Activated CD4-positive, alpha-beta memory T cell treated with anti-CD3 and anti-CD28 coated beads for 36 hours (primary cell): ENCODE measurements at places on chromosomes 1 and 21. TPM values are rescaled to one million over a fixed set of nuclear protein-coding genes. Genes with fewer than 3 reads are reported as not detected.

GRCh38 chr1:172745014-172745413 lies 86.1 kb downstream of the FASLG start:
- DNase-seq, result peak; percentile 26

GRCh38 chr21:28136656-28137255 lies 855.9 kb downstream of the LTN1 start:
- DNase-seq, result no peak

DNA sequence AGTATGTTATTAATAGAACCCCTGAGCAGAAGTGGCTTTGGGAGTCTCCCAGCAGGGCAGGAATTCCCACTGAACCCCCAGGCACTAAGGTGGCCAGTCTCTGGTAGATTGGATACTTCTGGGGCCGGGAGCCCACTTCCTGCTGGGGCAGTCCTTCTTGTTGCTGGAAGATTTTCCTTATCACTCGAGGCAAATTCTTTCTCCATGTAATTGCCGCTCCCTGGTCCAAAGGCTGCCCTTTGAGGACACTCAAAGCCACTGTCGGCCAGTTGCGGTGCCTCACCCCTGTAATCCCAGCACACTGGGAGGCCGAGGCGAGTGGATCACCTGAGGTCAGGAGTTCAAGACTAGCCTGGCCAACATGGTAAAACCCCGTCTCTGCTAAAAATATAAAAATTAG lies 22.6 kb upstream of the TNFRSF1B start:
- no peak for DNase-seq

- DNase-seq, result no peak
Observed at GRCh38 chr1:202215472-202216130, 22.0 kb downstream of the LGR6 start.

Gene BSND
- not detected for total RNA-seq

- DNase-seq, result no peak
Observed at GRCh38 chr1:228391411-228392020, 15.1 kb downstream of the TRIM11 start.

DNA sequence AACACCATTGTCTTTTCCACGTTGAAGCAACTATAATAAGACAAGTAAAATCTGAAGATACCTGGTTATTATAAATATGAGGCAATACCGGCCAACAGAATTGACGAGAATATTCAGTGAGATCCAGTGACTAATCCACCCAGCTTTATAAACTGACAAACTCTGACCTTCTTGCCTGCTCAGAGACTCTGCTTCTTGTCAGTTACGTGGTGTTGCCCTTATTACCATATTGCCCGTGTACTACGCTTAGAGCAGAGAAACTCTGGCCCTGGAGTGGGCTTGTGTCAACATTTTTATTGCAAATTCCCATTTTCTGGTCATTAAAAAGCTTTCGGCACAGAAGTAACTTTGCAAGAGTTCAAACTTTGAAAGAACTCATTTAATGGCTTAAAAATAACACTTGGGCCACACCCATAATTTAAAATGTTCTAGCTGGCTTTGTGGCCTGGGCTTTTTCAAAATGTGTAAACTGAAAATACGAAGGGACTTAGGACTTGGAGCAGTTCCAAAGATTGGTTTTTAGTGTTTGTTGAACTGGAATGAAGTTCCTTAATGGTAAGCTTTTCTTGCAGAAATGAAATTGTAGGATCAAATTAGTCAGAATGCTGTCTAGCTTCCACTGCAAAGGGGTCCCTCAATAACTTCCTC lies 266.2 kb downstream of the LMO4 start:
- DNase-seq, result no peak

DNA sequence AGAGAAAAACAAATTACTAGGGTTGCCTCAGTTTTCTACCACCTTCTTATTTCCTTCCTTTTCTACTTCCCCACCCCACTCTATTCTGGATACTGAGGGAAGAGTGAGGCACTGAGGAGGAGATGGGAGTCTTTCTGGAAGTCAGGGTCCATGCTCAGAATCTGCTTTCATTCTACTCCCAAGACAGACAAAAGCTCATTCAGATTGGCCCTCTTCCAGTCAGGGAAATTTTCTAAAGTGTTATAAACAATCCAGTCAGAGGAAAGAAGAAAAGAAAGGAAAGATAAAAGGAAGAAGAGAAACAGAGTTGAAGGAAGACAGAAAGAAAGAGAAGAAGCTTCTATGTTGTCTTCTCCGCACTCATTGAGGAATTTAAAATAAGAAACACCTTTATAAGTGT lies 228.6 kb downstream of the COP1 start:
- no peak for DNase-seq

Gene JAM2
- 0.58 TPM for total RNA-seq

GRCh38 chr1:196546272-196547111 lies 61.7 kb downstream of the KCNT2 start:
- no peak for DNase-seq

DNA sequence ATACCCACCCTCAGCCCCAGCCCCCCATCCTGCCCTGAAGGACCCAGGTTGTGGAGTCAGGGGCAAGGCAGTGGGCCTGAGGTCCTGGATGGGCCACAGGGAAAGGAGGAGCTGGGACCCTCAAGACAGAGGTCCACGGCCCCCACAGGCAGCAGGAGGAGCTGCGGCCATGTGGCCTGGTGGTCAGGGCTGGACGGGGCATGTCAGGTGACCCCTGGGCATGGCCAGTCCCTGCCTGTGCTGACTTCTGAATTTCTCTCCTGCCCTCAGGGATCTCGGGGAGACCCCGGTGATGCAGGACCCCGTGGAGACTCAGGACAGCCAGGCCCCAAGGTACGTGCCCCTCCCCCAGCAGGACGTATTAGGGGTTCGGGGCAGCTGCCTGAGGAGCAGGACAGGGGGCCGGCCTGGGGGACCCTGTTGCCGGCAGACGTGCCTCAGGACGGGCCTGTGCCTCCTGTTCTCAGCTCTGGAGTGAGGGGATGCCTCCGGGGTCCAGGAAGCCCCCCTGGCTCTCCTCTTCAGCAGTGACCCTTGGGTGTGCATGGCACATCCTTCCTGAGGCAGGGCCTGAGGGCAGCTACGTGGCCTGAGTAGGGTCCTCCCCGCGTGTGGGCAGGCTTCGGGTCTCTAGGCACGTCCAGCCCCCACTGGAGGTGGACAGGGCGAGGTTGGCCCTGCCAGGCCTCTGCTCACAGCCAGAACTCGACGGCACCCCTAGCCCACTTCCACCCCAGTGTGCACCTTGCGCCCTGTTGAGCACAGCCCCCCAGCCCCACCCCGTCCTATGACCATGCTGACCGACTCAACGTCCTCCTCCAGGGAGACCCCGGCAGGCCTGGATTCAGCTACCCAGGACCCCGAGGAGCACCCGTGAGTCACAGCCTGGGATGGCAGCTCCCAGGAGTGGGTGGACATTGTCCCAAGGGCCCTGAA lies 23.6 kb downstream of the COL6A2 start:
- DNase-seq, result no peak

Gene UBE2U
- not detected for total RNA-seq

- no peak for DNase-seq
Observed at GRCh38 chr21:18114810-18115209, 129.8 kb upstream of the CHODL start.

GRCh38 chr1:177953549-177953948 lies 16.3 kb downstream of the SEC16B start:
- DNase-seq, result no peak

DNA sequence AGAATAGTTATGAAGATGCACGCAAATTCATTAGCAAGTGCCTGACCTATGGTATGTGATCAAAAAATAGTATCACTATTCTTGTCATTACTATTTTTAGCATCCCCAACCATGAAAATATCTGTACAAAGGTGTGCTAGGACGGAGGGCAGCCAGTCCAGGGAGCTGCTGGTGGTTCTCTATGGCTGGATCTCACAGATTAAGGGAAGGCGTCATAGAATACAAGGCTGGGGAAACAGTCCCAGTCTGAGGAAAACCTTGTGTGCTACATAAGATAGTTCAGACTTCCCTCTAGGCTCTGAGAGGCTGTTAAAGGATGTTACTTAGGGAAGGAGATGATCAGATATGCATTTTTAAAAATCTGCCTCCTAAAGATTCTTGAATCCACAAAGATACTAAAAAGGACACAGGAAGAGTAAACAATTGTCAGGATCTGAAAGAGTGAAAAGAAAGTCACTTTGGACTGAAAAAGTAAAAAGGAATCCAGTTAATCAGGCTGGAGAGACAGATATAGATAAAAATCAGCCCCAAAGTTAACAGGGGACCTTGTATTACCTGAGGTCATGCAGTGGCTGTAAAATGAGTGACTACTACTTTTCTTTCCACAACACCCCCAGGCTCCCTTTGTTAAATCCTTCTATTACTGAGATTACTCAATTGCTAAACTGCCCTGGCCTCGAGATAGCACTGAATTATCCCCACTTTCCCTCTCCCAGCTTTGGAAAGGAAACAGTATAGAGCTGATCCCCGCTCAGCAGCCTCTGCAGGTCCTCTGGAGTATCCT lies 108.6 kb downstream of the MAB21L3 start:
- no peak for DNase-seq

- no peak for DNase-seq
Observed at GRCh38 chr1:63688302-63688890, 85.4 kb upstream of the ROR1 start.

Gene KRTAP22-1
- total RNA-seq, result not detected

GRCh38 chr1:198986036-198986435 lies 347.2 kb downstream of the PTPRC start:
- DNase-seq, result no peak

- no peak for DNase-seq
Observed at GRCh38 chr1:246151796-246152434, 355.2 kb downstream of the SMYD3 start.

DNA sequence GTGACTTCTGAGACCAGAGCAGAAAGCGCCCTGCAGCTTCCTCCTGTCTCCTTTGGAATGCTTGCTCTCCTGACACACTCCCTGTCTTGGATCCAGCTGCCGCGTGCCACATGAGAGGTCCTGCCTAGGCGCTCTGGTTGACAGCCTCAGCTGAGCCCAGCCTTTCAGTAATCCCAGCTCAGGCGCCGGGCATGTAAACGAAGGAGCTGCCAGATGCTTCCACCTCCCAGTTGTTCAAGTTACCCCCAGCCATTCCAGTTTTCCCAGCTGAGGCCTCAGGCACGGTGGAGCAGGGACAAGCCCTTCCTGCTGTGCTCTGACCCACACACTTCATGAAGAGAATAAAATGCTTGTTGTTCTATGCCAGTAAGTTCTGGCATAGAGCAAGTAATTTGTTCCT lies 14.3 kb upstream of the CD34 start:
- DNase-seq, result no peak

DNA sequence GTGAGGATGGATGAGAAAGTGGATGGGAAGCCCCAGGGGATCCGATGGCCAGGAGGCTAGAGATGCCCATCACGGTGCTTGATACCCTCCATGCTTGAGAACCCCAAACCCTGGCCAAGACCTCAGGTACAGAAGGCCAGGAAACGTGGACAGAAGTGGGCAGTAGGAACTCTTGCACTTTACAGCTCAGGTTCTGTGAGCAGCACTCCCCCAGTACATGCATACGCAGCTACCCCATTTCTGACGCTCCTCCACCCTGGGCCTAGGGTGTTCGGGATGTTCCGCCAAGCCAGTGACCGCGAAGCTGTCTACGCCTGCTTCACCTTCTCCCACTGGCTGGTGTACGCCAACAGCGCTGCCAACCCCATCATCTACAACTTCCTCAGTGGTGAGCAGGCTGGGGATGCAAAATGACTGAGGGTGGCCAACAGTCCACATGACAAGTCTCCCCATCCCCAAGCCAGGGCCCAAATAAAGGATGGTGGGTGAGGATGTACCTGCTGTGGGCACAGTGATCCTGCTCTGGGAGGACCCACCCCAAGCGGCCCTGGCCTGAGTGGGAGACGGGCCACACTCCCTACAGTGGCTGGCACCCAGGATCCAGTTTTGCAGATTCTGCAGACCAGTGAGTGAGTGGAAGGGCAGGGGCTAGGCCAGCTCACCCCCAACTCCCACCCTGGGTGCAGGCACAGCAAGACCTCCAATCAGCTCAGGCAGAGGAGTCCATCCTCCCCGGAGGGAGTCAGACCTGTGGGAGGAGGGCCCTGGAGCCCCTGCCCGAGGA lies 7.4 kb downstream of the HCRTR1 start:
- no peak for DNase-seq

Gene PLCH2
- 8.9 TPM for total RNA-seq
